ENCODE measurements at places on chromosomes 6 and 20.

- no peak for DNase-seq
Measured at GRCh38 chr6:57109880-57110279, 19.9 kb downstream of the ZNF451 start.

- DNase-seq = peak; percentile 72
Measured at GRCh38 chr20:4091490-4092479, 76.4 kb upstream of the RNF24 start.

DNA sequence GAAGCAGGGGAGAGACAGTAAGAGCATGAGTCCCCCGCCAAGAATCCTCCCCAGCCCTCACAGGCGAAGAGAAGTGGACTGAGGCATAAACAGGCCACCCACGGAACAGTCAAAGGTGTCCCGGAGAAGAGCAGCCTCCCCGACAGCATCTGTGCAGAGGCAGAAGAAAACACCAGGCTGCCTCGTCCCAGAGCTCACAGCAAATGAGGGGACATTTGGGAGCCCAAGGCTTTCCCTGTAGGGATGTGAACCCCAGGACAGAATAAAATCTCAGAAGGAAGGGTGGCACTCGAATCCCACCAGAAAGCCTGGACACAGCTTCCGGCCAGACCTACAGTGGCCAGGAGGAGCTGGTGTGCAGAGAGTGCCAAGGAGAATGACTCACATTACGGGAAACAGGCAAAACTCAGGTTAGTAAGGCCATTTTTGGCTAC lies 90.4 kb downstream of the DLL1 start:
- no peak for DNase-seq

- no peak for DNase-seq
Measured at GRCh38 chr6:105603788-105604586, 201.1 kb upstream of the PREP start.

DNA sequence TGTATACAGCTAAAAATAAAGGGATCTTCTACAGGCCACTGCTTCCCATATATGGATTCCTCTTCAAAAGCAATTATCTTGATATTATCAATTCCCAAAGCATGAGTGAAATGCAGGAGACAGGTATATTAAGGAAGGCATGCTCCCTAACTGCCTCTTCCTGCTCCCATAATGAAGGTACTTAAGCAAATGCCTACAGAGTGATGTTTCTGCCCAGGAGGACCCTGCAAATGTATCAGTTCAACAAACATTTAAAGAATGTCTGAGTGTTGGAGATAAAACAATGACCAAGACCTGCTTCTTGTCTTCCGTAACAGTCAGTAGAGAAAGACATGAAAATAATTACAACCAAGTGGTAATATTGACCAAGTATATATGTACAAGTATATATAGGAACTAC lies 4.2 kb downstream of the UBE2J1 start:
- no peak for DNase-seq

DNA sequence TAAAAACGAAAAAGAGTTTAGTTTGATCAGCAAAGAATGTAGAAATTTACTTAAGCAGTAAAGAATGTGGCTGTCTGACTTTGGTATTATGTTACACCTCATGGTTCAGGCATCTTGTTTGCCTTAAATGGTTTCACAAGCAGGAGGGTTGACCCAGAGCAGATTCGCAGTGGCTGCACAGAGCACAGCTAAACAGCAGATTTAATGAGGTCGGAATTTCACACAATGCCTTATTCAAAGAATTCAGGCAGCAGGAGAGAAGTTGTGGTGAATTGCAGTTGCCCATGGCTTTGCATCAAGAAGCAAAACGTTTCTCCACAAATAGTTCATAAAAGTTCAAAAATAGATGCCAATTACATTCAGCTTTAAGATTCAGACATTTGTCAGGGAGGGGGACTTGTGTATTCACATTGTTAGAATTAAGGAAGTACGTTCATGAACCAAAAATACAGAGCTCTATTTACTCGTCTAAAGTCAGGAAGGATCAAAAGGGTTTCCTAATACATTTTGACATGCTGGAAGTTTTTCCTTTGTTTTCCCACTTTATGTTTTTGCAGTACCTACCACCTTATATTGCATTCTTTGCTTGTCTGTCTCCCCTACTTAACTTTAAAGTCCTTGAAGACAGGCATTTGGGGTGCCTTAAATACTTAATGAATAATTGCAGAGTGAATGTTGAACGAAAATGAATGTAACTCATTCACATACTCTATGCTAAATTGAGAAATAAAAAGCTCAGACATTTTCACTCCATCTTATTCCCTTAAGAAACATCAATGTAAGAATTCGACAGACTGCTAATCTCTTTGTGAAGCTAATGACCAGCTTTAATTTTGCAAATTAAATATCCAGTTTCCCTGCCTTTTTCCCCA lies 1163.6 kb upstream of the CITED2 start:
- no peak for DNase-seq

DNA sequence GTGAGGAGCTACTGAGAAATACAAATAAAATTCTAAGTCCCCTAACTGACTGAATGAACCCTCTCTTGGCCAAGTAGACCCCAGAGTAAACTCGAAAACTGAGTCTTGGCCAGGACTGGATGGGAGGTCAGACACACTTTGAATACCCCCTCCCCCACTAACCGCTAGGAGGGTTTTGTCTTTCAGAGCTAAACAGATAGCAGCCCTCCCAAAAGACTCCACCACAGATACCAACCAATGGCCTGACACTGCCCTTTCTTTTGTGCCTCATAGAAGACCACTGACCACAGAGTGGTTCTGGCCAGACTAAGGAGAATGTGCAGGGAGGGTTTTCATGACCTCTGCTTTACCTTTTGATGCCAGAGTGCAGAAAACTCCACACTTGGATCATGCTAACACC lies 42.1 kb downstream of the SPACA1 start:
- DNase-seq = no peak

- DNase-seq = no peak
Measured at GRCh38 chr20:11051136-11051535, 377.3 kb upstream of the JAG1 start.

Data from GM10248 (cell line).